ENCODE measurements at places on chromosomes 3 and 15.
A peak's percentile ranks its signal among the peaks of the same experiment; 100 is the strongest.

GRCh38 chr3:119469418-119470189 lies 841 bp downstream of the POGLUT1 start:
- DNase-seq, result no peak

GRCh38 chr15:73617301-73617831 lies 15.8 kb downstream of the NPTN start:
- peak; percentile 27 for DNase-seq

GRCh38 chr3:102091358-102091757 lies 242.0 kb downstream of the NFKBIZ start:
- no peak for DNase-seq

DNA sequence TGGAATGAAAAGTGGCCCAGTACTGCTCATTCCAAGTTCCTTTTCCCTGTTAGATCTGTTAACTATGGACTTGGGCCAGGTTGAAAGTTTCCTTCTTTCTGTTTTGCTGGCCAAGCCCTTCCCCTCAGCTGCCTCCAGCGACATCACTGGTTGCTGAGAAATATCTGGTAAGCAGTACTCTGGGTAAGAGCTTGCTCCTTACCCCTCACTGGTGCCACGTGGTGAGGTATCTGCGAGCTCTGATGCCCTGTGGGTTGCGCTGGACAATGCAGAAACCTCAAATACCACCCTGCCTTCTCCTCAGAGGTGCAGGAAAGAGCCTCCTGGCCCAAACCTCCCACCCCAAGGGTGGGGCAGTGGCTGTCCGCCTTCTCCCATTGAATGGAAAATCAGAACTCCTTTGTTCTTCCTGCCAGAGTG lies 42.9 kb upstream of the APH1B start:
- no peak for DNase-seq

- no peak for DNase-seq
Observed at GRCh38 chr3:181030948-181031347, 41.4 kb upstream of the DNAJC19 start.

DNA sequence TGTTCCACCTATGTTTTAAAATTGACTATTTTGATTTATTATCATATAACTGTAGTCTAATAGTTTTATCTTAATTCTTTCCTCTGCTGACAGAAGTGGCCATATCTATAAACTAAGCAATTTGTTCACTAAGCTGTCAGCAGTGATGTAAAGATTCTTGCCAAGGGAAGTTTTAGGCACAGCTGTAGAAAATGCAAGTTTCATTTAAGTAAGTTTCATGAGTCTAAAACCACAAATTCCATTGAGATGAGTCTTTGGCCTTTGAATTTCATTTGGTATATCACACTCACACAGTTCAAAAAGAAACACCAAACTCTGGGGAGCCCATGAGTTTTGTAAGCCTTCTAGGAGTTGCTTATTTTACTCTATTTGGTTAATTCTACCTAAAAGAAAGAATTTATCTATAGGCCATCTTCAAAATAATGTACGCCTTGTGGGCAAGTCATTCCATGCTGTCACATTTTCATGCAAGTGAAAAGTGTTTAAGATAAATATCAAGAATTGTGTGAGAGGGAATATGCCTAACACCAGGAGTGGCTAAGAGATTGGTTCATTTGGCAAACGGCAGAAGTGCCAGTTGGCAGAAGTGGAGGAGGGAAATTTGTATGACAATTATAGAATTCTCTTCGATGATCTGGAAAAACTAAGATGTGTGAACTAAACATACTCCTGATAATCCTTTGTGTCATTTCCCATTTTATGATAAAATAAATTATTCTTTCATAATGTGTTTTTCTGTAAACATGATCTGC lies 292.9 kb downstream of the ZIC4 start:
- peak; percentile 63 for DNase-seq

GRCh38 chr3:105613120-105613519 lies 246.4 kb downstream of the ALCAM start:
- no peak for DNase-seq

GRCh38 chr3:185430375-185430774 lies 67.4 kb downstream of the MAP3K13 start:
- no peak for DNase-seq

- DNase-seq, result no peak
Observed at GRCh38 chr3:185519021-185519420, 20.2 kb upstream of the TMEM41A start.

DNA sequence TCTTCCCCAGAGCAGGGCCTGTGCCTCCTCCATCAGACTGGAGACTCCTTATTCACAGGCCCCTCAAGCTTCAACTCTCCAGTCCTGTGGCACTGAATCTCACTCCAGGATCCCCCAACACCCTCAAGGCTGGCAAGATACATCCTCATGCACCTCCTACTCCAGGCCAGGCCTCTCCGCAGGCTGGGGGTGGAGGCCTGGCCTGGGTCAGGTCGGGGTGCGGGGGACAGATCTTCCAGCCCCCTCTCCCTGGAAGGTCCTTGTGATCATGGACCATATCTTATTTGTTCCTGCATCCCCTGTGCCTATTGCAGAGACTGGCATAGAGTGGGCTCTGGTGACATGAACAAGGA lies 147.3 kb downstream of the SMAD6 start:
- DNase-seq, result no peak

GRCh38 chr3:105984837-105985236 lies 116.0 kb upstream of the CBLB start:
- no peak for DNase-seq

GRCh38 chr15:95973566-95974256 lies 356.8 kb upstream of the NR2F2 start:
- no peak for DNase-seq

- DNase-seq, result no peak
Observed at GRCh38 chr3:183904833-183905780, 20.4 kb upstream of the PARL start.

GRCh38 chr3:98702166-98702565 lies 61.0 kb upstream of the ST3GAL6 start:
- no peak for DNase-seq

DNA sequence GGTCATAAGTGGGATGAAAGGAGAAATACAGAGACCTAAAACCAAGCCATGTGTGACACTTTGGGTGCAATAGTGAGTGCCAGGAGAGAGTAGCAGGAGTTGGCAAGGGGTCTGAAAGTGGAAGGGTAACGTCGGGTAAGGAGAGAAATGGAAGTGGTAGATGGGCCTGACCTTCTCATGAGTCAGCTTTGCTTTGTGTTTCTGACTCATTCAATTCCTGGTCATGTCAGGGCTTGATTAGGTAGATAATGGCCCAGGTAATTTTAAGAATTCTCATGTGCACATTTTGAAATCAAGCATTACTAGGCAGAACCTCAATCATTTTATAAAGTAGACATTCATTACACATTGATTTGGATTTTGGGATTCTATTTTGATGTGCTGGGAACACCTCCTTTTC lies 262.5 kb downstream of the SOX2 start:
- no peak for DNase-seq

- no peak for DNase-seq
Observed at GRCh38 chr3:69914395-69914794, 85.1 kb upstream of the SAMMSON start.

GRCh38 chr15:77243135-77243534 lies 172.2 kb upstream of the TSPAN3 start:
- DNase-seq, result no peak

- no peak for DNase-seq
Observed at GRCh38 chr3:113210604-113211329, 590 bp upstream of the BOC start.

DNA sequence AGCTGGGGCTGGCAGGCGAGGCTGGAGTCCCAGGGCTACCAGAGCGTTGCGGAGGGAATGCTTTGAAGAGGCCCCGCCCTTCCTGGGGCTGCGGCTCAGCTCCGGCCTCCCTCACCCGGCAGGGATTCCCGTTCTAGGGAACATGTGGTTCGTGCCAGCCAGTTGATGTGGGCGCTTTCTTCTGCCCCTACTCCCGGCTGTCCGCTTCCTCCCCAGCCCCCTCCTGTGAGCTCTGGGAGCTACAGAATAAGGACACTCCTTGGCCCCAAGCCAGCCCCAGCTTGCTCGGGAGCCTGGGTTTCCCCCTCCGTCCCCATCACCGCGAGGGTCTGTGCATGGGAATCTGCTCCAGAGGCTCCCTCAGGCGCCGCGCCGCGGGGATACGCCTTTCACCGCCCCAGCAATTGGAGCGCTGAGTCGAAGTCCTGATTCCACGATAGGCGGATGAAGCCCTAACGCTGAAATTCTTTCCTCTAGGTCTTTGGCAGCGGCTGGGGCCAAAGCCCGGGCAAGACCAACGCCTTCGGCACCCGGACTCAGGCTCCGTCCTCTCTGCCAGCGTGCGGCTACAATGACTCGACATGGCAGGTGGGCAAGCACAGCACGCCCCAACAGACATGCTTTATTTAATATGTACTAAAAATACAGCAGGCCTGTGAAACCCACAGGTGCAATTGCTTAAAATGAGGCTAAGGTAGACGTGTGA lies 69.5 kb downstream of the KLF15 start:
- DNase-seq, result no peak

DNA sequence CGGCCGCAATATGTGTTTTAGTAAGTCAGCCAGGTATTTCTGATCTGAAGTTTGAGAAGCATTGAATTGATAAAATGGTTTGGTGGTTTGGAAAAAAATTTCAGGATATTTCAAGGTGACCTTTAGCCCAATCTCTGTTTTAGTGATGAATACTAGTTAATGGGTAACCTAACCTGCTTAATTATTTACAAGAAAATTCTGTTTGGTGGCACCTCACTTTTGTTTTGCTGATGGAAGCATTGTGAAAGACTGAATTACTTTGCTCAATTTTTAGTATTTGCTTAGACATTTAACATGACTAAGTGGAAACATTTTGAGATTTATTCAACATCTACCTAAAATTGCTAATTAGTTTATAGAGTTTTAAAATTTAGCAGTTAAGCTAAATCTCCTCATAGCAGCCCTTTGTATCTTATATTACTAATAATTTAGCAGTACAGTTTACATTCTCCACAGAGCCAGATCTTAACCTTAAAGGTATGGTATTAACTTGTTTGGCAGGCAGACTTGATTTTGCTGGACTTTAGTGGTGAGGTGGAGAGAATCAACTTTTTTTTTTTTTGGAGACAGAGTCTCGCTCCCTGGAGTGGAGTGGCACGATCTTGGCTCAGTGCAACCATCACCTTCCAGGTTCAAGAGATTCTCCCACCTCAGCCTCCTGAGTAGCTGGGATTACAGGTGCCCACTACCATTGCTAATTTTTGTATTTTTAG lies 35.4 kb downstream of the GRAMD1C start:
- no peak for DNase-seq

- no peak for DNase-seq
Observed at GRCh38 chr15:95281470-95281869, 1049.0 kb upstream of the NR2F2 start.

GRCh38 chr15:28930476-28931291 lies 44.9 kb downstream of the APBA2 start:
- DNase-seq, result no peak

GRCh38 chr3:70763894-70764293 lies 451.5 kb upstream of the MDFIC2 start:
- no peak for DNase-seq

DNA sequence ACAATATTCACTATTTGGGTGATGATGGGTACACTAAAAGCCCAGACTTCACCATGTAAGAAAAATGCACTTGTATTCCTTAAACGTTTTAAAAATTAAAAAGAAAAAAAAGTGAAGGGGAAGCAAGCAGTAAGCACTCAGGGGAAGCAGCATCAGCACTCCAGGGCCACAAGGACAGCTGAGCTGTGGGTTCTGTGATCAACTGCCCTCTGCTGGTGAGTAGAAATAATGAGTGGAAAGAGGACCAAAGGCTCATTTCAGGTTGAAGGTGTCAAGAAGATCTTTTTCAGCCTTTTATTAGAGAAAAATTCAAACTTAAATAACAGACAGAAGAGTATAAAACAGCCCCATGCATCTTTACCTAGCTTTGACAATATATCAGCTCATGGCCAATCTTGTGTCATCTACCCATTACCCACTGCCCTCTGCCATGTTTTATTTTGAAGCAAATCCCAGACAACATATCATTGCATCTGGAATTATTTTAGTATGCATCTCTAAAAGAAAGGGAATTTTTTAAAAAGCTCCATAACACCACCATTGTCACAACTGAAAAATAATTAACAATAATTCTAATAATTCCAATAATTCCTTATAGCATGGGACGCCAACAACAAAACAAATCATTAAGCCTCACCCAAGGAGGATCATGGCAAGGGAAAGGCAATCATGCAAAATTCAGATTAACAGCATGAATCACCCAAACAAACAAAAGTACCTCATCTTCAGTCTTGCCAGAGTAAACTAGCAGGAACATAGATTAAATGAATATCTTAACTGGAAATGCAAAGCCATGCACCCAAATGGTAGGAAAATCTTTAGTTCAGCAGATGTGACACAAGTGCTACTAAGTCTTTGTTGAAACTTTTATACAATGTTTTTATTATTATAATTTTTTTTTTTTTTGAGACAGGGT lies 42.5 kb downstream of the TAMM41 start:
- no peak for DNase-seq

- no peak for DNase-seq
Observed at GRCh38 chr15:90957791-90958190, 3.1 kb downstream of the RCCD1 start.

DNA sequence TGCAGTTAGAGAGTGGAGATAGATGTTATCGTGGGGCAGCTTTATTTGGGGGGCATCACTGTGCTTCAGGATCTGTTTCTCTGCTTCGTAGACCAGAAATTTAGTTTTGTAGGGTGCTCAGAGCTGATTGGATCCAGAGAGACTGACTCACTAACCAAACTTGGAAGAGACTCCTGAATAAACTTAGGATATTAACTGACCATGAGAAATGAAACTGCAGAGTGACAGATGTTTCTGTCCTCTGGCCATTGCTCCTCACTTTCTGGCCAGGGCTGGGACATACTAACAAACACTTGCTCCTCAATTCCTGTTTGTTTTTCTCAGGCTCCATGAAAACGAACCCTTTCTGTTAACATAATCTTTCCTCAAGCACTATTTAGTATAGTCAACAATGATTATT lies 4.3 kb downstream of the ZNF592 start:
- DNase-seq, result no peak

- no peak for DNase-seq
Observed at GRCh38 chr15:85639752-85640381, 154.9 kb downstream of the KLHL25 start.

DNA sequence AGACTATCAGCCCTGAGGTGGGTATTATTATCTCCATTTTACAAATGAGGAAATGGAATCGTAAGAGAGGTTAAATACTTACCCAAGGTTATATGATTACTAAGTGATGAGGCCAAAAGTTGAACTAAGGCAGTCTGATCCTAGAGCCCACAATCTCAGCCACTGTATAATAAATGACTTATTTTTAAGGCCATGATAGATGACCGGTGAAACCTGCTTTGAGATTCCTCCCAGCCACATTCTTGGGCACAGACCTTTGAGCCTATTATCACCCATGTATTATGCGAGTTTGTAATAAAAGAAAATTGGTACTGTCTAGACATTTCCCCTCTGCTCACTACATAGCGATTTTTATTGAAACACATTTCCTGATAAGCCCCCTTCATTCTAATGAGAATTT lies 37.4 kb downstream of the POLQ start:
- no peak for DNase-seq

All from brain pericyte (primary cell).